Left ventricle myocardium superior (tissue), 1 donor: ENCODE measurements at places on chromosomes 4 and X. TPM values are rescaled to one million over a fixed set of nuclear protein-coding genes. Genes with fewer than 3 reads are reported as not detected.

Gene ANXA5
- 117 TPM for total RNA-seq

DNA sequence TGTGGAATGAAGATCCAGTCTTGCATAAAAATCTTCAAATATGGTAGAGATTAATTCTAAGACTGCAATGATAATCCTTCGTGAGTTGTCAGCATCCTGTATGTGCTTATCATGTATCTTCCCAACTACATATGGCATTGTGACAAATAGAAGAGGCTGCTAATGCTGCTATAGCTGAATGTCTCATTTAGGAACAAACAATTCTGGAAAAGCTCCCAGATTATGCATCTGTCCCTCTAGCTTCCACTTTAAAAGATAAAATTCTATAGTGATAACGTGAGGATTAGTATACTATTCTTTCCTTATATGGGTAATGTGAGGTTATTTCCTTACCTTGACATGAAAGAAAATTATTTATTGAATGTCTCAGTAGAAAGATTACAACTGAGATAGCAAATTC lies 930.9 kb downstream of the DMD start:
- DNase-seq: no peak

Gene CT83
- not detected for total RNA-seq

GRCh38 chr4:75686346-75686745 lies 13.1 kb upstream of the G3BP2 start:
- DNase-seq: no peak

- no peak for DNase-seq
These were observed 57.7 kb upstream of the SPANXB1 start for GRCh38 chrX:140944710-140945109.

DNA sequence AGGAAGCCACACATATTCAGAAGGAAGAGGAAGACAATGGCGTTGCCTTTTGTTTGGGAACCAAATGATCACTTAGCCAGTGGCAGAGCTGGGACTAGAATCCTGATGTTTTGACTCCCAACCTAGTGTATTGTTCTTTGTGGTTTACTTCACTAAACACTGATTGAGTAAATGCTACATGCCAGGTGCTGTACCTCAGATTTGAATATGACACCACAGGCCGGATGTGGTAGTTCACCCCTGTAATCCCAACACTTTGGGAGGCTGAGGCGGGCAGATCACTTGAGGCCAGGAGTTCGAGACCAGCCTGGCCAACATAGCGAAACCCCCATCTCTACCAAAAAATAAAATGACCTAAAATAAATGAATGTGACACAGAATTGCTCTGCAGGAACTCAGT lies 8.4 kb downstream of the NDUFA1 start:
- no peak for DNase-seq

- no peak for DNase-seq
These were observed 17.3 kb upstream of the FGF5 start for GRCh38 chr4:80249144-80249543.

Gene BMP3
- not detected for total RNA-seq

Gene S100P
- total RNA-seq: 1.1 TPM

Gene HELT
- not detected for total RNA-seq

DNA sequence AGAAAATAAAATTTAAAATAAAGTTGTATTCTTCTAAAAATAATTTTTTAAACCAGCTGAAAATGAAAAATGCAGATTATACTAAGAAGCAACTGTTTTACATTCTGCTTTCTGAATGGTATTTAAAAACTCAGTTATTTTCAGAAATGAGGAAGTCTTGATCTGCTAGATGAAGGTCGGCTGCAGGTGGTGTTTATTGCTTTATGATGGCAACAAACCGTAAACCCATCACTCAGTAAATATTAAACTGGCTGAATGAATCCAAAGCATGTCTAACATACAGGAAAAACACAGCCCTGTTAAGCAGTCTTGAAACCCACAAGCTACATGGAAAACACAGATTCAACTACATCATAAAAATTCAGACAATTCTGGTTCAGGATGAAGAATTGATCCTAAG lies 29.3 kb downstream of the DYNLT3 start:
- DNase-seq: no peak

Gene XK
- total RNA-seq: 8.7 TPM

Gene ARHGEF9
- total RNA-seq: 37.5 TPM

GRCh38 chr4:137967480-137968190 lies 274.5 kb downstream of the SLC7A11 start:
- DNase-seq: no peak

Gene LEF1
- 0.47 TPM for total RNA-seq

DNA sequence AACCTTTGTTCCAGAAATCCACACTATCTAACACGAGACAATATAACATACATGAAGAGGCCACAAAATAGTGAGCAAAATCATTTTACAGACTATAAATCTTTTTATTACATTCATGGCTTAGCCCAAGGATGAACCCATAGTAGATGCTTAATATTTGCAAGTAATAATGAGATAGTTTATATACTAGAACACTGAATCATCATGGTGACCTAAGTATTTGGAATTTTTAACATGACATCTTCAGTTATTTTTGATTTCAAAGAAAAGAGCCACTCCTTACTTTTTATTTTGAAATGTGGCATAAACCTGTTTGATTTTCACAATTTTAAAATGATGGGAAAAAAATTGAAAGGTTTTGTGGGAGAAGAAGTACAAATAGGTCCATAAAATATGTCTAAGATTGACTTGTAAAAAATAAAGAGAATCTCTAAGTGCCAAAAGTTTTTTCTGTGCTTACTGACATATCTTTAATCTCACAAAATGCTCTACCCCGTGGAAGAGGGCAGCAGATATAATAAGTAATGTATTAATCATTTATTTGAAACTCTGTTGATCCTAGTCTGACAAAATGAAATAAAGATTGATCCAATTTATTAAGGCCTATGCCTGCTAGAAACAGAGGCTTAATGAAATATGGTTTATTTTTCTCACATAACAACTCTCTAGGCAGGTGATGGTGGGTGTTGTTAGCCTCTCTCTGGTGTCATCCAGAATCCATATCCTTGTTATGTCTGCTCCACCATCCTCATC lies 224.5 kb upstream of the CENPE start:
- no peak for DNase-seq

GRCh38 chr4:183022617-183023016 lies 76.4 kb upstream of the WWC2 start:
- no peak for DNase-seq

Gene DRD5
- total RNA-seq: not detected

DNA sequence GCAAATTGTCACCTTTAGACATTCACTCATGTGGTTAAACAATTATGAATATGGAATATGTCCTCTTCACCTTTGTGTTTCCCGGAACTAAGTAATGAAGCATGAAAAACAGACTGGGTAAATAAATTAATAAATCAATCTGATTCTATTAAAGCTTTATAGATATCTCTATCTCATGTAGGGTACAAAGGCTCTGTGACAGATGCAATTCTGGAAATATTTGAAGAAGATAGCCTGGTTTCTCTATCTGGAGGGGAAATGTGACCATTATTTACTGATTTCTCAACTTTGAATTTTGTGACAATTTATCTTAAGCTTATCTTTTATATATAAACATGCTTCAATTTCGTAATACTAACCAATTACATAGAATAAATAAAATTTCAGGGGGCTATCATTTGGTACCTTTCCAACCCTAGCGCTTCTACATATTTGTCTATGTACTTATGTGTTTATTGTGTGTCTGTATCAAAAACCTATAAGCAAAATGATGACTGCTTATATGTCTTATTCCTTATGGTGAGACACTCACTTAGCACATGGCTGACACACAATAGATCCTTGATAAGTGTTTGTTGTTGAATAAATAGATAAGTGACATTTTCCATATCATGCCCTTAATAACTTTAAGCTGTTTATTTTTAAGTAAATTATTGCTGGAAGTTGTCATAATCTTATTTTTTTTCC lies 9.9 kb downstream of the CTSO start:
- DNase-seq: no peak

DNA sequence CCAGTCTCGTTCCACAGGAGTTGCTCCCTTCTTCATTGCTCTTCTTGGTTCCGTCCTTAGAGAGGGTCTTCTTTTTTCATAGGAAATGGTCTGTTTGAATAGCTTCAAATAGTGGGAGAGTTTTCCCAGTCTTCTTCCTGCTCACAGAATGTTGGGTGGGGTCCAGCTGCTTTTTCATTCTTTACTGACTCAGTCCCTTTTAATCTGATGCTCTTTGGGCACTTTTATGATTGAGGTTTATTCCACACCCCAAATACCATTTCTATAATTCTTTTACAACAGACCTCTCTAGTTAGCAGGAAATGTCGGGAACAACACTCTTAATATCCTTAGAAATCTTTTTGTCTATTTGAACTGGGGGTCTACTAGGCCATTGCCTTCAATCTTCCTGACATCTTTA lies 239.5 kb downstream of the PRDM5 start:
- DNase-seq: no peak

Gene ENPP6
- not detected for total RNA-seq

Gene HDX
- total RNA-seq: 0.99 TPM

Gene FGF5
- total RNA-seq: 0.97 TPM

DNA sequence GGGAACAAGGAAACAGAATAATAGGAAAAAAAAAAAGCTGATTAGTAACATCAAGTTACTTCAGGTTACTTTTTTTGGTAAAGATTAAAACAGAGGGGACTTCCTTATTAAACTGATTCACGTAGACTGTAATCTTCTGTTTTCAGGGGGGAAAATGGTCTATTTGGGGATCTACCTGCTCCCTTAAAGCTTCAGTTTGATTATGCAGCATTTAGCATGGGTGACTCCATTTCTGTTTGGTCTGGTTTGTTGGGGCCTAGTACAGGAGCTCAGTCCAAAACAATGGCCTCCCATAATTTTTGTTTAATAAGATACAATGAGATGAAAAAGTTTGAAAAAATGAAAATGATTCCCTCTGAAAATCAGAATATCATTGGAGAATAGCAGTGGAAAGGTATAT lies 34.6 kb downstream of the TEC start:
- DNase-seq: no peak

DNA sequence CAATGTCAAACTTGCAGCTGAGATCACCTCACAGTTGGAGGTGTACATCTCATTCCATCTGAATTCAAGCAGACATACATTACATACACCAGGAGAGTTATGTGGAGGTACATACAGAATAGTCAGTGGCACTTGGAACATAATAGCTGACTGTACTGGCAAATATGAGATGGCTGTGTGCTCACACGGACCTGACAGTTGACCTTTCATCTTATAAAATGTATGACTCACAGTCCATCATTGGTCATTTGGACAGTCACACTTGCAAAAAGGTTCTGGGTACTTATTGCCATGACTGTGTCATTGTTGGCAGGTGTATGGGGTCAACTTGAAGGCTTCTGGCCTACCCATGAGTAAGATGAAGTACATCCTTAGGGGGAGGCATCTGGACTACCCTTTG lies 88.6 kb upstream of the WDR1 start:
- DNase-seq: no peak

Gene DGAT2L6
- total RNA-seq: not detected

Gene UGT2B17
- total RNA-seq: not detected

DNA sequence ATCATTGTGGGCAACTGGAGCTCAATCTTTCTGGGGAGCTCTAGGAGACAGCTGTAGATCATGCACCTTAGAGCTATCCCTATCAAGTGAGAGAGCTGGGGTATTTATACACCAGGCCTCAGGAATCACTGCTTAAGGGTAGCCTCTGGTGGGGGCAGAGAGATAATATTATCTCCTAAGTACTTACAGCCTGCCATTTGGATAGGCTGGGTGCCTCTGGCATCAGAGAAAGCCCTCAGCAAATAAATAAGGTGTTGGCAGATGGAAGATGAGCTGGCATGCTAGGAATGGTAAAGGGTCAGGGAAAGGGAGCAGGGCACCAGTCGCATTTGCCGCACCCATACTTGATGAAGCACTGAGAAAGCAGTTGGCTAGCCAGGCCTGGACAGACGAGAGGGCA lies 75.9 kb downstream of the HCCS start:
- no peak for DNase-seq

Gene SHROOM4
- total RNA-seq: 8.9 TPM

Gene TMSB15A
- total RNA-seq: not detected

DNA sequence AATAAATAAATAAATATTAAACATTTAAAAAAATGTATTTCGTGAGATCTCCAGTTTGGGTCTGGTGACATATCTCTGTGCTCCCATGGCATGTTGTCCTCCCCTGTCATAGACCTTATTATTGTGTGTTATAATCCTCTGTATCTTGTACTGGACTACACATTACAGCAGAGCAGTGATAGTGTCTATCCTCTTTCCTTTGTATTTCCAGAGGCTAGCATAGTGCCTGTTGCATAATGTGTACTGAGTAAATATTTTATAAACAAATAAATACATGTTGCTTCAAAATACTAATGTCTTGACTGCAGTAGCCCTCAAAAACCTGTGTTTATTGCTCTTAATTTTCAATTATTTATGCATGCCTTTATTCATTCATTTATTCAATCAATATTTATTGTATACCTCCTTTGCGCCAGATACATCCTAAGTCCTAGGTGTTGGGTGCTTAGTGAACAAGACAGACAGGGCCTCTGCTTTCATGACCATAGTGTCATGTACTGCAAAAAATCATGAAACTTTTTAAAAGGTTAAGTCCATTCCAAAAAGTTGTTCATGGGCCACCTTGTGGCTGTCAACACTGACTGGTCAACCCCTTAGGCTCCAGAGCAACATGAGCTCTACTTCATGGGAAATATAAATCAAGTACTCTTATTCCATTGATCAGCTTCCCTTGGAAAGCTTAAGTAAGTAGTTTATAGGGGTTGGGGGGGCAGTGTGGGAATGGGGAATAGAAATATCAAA lies 303.9 kb downstream of the IQCM start:
- DNase-seq: no peak

DNA sequence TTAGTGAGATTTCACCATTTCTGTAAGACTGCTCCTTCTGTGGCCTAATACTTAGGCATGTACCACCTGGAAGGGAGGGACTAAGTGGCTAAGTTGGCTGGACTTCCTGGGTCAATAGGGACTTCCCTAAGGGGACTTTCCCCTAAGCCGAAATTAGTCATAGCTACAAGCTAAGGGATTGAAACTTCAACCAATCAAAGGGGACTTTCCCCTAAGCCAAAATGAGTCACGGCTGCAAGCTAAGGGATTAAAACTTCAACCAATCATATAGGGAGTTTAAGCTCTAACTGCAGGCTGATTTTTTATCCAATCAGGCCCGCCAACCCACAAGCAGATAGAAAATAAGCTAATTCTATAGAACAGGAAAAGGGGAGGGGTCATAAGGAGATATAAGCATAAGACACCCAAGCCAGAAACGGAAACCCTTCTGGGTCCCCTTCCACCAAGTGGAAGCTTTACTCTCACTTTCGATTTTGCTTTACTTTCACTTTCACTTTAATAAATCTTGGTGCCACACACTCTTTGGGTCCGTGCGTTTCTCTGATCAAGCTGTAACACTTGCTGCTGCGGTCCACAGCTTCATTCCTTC lies 382.8 kb downstream of the KLHL4 start:
- DNase-seq: no peak

- no peak for DNase-seq
These were observed 180.5 kb downstream of the KLHL13 start for GRCh38 chrX:117936118-117936517.

DNA sequence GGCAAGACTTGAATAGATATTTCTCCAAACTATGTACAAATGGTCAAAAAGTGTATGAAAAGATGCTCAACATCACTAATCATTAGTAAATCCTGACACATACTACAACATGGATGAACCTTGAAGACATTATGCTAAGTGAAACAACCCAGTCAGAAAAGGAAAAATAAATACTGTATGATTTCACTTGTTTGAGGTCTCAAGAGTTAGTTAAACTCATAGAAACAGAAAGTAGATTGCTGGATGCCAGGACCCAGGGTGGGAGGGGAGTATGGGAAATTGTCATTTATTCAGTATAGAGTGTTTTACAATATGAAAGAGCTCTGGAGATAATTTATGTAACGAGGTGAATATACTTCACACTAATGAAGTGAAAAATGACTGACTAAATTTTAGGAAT lies 32.4 kb downstream of the PRMT9 start:
- no peak for DNase-seq

GRCh38 chrX:24550166-24550565 lies 85.1 kb downstream of the PDK3 start:
- DNase-seq: no peak
